ENCODE measurements at places on chromosomes 2 and 18. TPM values are rescaled to one million over a fixed set of nuclear protein-coding genes. Genes with fewer than 3 reads are reported as not detected.

FAM237A gene
- polyA plus RNA-seq: not detected

DNA sequence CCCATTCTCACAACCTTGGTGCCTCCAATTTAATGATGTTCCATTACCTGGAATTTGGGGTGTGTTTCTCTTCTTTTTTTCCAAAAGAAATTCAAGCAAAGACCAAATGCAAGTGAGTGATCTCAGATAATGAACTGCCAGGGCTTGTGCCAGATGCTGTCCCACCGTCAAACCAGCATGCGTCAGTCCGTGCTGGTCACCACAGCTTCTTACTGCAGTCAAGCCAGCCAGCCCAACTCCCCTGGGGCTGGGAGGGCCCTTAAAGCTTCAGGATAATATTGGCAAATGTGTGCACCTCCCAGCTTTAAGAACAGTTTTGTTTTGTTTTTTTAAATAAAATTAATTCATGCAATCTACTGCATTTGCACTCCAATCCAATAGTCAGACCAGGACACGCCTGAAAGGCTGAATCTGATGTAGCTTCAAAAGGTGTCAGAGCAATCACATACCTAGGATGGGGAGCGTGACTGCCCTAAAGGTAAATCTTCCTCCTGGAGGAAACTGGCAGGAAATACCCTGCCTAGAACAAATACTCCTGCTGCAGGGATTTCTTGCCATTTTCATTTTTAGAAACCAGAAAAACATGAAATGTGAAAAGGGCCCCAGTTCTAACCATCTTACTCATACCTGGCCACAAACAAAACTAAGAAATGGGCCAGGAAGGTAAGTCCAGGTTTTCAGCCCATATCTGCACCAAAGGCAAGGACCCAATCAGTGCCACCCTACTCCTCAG, 26.8 kb upstream of the SP3 start:
- DNase-seq: peak; percentile 90

GRCh38 chr2:170022692-170023091, 155.3 kb upstream of the MYO3B start:
- peak; percentile 67 for DNase-seq

GRCh38 chr2:143553261-143553660, 424.0 kb downstream of the ARHGAP15 start:
- DNase-seq: no peak

DNA sequence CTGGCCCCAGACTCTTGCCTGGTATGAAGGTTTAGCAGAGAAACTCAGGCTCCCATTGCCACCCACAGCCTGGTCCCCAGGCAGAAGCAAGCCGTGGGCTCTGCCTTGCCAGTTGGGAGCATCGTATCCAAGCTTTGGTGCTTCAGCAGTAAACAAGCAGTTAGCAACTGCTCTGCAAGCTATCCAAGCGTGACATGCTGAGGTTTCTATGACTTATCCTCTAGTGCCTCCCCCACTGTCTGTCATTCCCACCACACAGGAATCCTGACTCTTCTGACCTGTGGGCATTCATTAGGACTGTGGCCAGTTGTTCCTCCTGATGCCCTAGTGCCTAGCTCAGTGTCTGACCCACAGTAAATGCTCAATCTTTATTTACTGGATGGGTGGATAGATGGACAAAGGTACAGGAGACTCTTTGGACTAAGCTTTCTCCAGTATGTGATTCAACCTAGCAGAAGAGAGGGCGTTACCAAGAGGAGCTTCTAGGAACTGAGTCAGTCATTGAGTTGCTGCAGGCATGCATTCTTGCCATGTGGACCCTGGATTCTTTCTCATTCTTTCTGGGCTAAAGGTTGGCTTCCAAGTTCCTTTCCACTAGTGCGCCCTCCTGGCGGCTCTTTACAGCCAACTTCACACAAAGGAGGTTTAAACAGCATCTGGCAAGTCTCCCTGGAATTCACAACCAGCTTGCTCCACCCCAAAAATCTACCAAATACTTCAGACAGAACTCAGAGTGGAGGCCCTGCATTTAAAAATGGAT, 40.6 kb upstream of the MRPL19 start:
- no peak for DNase-seq

GRCh38 chr18:37272841-37273240, 292.8 kb downstream of the CELF4 start:
- no peak for DNase-seq

DNA sequence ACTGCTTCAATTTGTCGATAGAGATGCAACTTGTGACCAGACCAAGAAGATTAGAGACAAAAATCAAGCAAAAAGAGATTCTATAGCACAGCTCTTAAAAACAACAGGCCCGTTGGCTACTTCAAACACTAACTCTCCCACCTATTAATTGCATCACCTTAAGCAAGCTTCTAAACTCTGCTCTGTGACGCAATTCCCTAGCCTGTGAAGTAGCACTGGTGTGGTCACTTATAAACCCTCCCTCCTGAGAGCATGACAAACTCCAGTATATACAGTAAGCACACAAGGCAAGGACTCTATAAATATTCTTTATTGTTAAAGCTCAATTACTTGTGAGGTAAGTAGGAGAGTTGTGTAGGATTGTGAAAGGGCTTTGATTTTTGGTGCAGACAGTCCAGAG, 72.3 kb downstream of the CMPK2 start:
- DNase-seq: no peak

GRCh38 chr2:191748528-191749180, 70.7 kb downstream of the NABP1 start:
- no peak for DNase-seq

GRCh38 chr2:98347298-98348065, 1.2 kb downstream of the CNGA3 start:
- DNase-seq: no peak
